ENCODE measurements at places on chromosomes 16 and 17. TPM values are rescaled to one million over a fixed set of nuclear protein-coding genes. Genes with fewer than 3 reads are reported as not detected.
A peak's percentile ranks its signal among the peaks of the same experiment; 100 is the strongest.

LITAFD gene
- not detected for total RNA-seq

LRRC46 gene
- total RNA-seq, result 0.42 TPM

CSH1 gene
- total RNA-seq, result not detected

KIFC3 gene
- total RNA-seq, result 5.6 TPM

GRCh38 chr16:12083631-12084030, 107.1 kb downstream of the SNX29 start:
- peak; percentile 6 for DNase-seq

DNA sequence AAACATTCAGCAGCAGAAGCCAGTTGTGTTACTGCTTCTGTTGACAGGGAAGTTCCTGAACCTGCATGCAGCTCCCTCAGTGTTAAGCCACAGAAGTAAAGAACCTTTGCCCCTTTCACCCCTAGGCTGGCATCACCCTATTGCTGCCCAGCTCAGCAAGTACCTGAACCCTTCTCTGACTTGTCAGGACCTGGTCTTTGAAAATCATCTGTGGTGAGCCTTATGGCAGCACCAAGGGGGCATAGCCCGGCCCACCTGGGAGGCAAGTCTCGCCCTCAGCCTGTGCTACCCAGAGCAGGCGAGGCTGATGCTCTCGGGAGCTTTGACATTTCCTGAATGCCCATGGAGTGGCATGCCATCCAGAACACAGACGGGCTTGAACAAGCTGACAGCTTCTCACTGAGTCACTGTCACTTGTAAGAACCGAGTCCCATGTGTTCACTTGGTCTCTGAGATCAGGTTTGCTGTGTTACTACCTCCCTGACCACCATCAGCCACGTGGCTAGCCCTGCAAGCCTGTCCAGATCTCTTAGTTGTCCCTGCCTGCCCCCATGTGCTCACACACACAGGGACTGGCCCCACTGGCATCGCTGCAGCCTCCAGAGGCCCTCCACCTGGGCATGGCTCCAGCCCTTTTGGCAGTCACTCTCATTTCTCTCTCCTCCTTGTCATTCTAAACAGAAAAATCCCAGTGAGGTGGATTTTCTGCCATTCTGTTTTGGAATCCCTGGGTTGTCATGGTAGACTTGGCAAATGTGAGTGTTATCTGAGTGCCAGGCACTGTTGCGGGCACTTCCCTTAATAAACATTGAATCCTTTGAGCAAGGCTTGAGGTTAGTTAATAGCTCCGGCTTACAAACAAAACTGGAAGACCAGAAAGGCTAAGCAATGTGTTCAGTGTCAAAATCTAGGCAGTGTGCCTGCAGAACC, 2.9 kb upstream of the CARMIL2 start:
- DNase-seq, result no peak

DNA sequence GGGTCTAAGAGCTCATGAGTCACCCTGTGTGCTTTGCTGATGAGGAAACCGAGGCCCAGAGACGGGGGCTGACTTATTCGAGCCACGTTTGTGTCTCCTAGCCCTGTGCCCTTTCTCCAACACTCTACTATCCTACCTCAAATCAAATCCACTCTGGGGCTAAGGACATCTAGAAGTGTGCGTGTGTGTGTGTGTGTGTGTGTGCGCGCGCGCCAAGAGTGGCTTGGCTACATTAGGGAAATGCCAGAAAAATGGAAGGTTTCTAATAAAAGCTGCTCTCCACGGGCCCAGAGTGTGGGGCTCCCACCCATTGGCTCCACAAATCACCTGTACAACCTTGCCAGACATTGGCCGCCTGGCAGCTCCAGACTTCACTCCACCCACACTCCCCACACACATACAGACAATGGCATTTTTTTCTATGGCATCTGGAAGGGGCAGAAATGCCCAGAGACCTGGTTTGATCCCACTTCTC, 30.3 kb upstream of the PHOSPHO1 start:
- DNase-seq, result peak; percentile 24

DNA sequence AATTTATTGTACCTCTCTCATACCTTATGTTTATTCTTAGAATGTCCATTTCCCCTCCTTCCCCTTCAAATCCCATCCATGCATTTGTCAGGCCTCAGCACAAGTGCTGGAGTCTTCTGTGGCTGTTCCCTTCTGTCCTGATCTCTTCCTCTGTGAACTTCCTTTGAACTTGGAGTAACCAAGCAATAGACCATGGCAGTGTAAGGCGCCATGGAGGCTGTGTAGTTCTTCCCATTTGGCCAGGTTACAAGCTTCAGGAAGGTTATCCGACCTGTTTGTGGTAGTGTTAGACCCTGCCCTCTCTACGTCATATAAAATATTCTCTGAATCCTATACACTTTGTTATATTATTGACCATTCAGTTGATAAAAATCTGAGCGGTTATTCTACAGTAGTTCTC, 28.6 kb downstream of the MAP2K6 start:
- DNase-seq, result no peak

GRCh38 chr16:59864981-59865666, 1131.0 kb upstream of the GOT2 start:
- DNase-seq, result no peak

DNA sequence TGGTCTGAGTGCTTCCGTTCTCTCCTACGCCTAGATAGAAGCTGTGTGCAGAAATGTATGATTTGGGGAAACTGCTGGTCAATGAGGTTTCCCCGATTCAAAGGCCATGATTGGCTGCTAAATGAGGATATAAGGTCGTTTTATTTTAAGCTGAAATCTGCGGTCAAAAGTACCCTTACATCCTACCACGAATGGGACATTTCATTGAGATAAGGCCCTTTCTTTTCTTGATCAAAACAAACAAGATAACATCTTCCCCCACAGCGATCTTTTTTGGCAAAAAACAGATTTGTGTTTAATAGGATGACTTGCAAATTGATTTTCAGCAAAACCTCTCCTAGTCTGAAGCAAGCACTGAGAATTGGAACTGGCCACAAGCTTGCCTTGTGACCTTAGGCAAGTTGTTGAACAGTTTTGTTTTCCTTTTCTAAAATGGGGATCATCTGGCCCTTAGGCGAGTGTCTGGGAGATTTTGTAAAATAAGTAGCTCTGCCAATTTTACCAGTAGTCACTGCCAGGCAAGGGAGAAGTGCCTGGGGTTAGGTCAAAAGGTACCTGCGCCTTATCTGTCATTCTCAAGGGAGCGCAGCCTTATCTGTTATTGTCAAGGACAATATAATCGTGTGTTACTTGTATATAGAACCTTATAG, 635 bp downstream of the SCPEP1 start:
- DNase-seq, result no peak

DNA sequence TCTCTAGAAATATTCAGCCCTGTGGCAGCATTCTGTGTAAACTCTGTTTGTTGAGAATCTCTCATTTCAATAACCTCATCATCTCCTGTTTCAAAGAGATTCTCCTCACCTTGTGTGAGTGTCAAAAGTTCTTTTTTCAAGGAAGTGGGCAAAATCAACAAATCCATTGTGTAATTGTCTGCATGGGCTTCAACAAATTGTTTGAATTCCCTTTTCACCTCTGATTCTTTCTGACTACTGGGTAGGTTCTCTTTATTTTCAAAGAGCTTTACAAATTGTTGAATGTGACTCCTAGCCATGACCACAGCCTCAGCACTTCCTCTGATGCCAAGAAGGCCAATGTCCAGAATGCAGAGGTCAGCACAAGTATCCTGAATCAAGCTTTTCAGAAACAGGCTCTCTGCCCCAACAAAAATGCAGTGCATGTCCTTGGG, 48.0 kb downstream of the N4BP1 start:
- no peak for DNase-seq

GRCh38 chr17:78034429-78035091, 76.1 kb downstream of the TNRC6C start:
- DNase-seq, result no peak

GRCh38 chr16:1455190-1456171, 11.1 kb upstream of the CCDC154 start:
- DNase-seq, result no peak

GRCh38 chr16:30920891-30921290, 2.5 kb upstream of the FBXL19 start:
- no peak for DNase-seq

- peak; percentile 77 for DNase-seq
Measured at GRCh38 chr16:67029254-67030096, 526 bp downstream of the CBFB start.
